Renal cortex interstitium (tissue), 15 donors: ENCODE measurements at places on chromosomes 2 and 18. TPM values are rescaled to one million over a fixed set of nuclear protein-coding genes. Genes with fewer than 3 reads are reported as not detected.

Gene ASXL3
- 6.9 TPM for polyA plus RNA-seq

Gene SH2D6
- 0.29 TPM for polyA plus RNA-seq

Gene INHA
- 1.3 TPM for polyA plus RNA-seq

Gene ANKRD36C
- polyA plus RNA-seq: 26.0 TPM

- DNase-seq: no peak
These were observed 42.3 kb downstream of the NOL10 start for GRCh38 chr2:10647441-10647840.

GRCh38 chr2:27795093-27795834 is 23.7 kb downstream of the MRPL33 start:
- no peak for DNase-seq

GRCh38 chr2:145124085-145124484 is 604.2 kb upstream of the ZEB2 start:
- no peak for DNase-seq

DNA sequence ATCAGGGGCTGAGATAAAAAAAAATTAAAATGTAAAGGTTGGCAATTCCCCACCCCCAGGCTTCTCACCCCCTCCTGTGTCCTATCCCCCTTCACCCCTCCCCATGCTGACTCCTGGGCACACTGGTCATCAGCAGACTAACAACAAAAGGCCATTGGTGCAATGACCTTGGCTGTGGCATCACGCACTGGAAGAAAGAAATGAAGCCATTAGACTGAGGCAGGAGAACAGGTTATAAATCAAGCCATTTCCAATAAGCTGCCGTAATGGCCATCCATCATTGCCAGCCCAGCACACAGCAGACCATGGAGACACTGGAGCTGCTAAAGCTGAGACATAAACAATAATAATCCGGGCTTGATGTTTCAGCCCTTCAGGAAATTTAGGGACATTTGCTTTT is 342.4 kb upstream of the ETAA1 start:
- DNase-seq: no peak

DNA sequence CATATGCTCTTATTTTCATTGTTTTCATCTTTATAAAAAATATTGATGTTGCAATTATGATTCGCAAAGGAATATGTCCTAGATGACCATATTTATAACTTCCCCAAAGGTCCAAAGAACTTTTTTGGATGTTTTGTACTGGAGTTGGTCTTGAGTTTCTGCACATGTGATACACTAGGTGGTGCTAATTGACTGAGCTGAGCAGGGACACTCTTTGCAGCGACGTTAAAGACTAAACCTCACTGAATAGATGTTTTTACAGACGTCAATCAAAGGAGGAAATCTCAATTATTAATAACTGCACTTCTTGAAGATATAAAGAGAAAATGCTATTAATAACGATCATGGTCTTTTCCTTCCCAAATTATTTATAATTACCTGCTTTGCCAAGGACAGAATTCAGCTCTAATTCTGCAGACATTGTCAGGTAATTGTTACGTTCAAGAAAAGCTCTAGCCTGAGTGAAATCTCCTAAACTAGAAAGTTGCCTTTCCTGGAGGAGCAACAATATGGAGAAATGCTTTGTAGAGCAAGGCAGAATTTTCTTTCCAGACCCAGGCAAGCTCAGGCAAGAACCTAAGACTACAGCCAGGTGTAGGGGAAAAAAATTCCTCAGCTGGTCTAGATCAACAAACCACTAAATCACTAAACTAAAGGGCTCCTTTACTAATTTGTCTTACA is 119.3 kb upstream of the RBBP8 start:
- DNase-seq: no peak

- no peak for DNase-seq
These were observed 239.8 kb downstream of the SETBP1 start for GRCh38 chr18:44920441-44920840.

DNA sequence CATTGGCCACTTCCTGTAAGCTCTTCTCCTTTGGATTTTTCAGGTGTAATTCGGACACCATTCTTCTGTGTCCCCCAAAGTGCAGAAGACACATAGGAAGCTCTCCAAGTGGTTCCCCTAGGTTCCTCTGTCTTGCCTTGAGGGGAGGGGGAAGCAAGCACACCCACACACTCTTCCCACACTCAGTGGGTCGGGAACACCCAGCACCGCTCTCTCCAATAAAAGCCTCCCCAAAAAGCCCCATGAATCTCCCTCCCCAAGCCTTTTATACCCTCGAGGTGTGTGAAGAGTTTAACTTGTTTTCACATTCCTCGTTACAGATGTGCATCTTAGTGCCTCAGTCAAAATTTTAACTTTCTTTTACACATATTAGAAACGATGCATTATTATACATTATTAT is 9.9 kb upstream of the TMEM237 start:
- no peak for DNase-seq

GRCh38 chr2:85769983-85770362 is 16.2 kb downstream of the ATOH8 start:
- no peak for DNase-seq

DNA sequence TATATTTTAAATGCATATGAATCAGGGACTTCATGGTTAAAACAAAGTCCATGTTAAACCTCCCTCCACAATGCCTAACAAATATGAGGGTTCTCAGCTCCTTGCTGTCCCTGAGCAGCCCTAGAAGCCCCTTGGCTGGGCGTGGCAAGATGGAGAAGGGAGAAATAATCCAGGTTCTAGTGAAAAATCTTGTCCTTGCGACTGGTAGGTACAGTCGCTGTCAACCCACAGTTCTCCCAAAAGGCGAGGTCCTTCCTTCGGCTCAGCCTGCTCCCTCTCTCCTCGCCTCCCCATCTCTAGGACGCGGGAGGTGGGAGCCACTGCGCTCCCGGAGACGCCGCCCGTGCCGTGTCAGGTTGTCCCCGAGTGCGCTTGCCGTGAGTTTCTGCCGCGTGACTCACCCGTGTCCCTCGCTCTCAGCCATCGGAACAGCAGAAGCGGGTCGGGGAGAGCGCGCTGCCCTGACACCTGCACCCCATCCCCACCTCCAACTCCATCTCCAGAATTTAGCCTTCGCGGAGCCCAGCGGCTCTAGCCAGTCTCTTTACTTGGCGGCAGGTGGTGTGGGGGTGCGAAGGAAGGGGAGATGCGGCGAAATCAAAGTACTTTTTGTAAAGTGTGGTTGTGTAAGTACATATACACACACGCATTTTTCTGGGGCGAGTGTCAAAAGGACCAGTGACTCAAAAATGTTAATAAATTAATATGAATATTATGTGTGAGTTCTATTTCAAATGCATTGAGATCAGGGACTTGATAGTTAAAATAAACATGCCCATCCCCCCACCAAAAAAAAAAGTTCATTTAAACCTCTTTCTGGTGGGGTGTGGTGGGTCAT is 65.1 kb upstream of the TMEM17 start:
- DNase-seq: no peak

GRCh38 chr2:43178602-43179542 is 47.5 kb downstream of the ZFP36L2 start:
- DNase-seq: peak; percentile 61

- no peak for DNase-seq
These were observed 114.3 kb downstream of the ALK start for GRCh38 chr2:29807082-29807481.
